RWPE2 (cell line): ENCODE measurements at places on chromosomes 13 and 19.
A peak's percentile ranks its signal among the peaks of the same experiment; 100 is the strongest.

DNA sequence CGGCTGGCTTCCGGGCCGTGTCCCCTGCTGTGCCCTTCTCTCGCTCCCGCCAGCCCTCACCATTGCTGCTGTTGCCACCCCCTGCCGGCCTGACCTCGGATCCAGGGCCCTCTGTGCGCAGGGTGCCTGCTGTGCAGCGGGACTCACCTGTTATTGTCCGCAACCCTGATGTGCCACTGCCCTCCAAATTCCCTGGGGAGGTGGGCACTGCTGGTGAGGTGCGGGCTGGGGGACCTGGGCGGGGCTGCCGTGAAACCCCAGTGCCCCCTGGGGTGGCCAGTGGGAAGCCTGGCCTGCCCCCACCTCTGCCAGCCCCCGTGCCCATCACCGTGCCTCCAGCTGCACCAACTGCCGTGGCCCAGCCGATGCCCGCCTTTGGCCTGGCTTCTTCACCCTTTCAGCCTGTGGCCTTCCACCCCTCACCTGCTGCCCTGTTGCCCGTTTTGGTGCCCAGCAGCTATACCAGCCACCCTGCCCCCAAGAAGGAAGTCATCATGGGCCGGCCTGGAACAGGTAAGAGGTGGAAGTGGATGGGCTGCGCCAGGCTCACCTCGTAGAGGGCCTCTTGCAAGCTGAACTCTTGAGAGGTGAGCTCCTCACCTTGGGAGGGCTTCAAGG, 5.1 kb downstream of the CIC start:
- no peak overlapping the region for H3K4me3 ChIP-seq
- peak; percentile 62 for DNase-seq
- no peaks in the 10 kb centered on the region for H3K27me3 ChIP-seq
- peaks cover 33% of the 10 kb centered on the region for H3K36me3 ChIP-seq
- no peak overlapping the region for H3K27ac ChIP-seq

- H3K27me3 ChIP-seq: no peaks in the 10 kb centered on the region
- no peaks in the 10 kb centered on the region for H3K36me3 ChIP-seq
- peaks cover 9% of the 10 kb centered on the region for H3K4me1 ChIP-seq
- no peak overlapping the region for H3K27ac ChIP-seq
- DNase-seq: no peak
Observed at GRCh38 chr13:32087955-32088747, 56.6 kb downstream of the FRY start.

- no peak overlapping the region for H3K4me3 ChIP-seq
- H3K36me3 ChIP-seq: no peaks in the 10 kb centered on the region
- no peaks in the 10 kb centered on the region for H3K27me3 ChIP-seq
- H3K27ac ChIP-seq: no peak overlapping the region
- DNase-seq: no peak
Observed at GRCh38 chr13:46561286-46561685, 8.3 kb downstream of the LRCH1 start.

GRCh38 chr13:28532388-28533124, 37.6 kb upstream of the FLT1 start:
- peak overlapping the region; percentile 19 for H3K4me3 ChIP-seq
- no peaks in the 10 kb centered on the region for H3K36me3 ChIP-seq
- no peak overlapping the region for H3K27ac ChIP-seq
- no peak for DNase-seq
- peaks cover 44% of the 10 kb centered on the region for H3K27me3 ChIP-seq

DNA sequence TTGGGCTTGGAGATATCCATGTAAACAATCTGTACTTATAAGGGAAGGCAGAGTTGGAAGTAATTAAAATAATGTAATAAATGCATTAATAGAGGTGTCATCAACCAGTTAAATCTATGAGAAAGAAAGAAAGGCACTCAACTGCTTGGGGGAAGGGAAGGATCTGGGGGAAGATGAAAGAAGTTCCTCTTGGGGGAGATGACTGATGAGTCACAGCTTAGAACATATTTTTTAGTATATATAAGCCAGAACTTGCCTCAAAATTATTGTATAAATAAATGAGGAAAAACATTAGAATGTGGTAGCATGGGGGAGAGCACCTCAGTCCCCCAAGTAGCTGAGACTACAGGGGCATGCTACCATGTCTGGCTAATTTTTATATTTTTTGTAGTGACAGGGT, 205.8 kb downstream of the GGACT start:
- H3K27me3 ChIP-seq: no peaks in the 10 kb centered on the region
- H3K36me3 ChIP-seq: no peaks in the 10 kb centered on the region
- no peak for DNase-seq
- peaks cover 6% of the 10 kb centered on the region for H3K4me1 ChIP-seq
- no peak overlapping the region for H3K4me3 ChIP-seq

- no peaks in the 10 kb centered on the region for H3K4me1 ChIP-seq
- H3K27ac ChIP-seq: no peak overlapping the region
- no peak overlapping the region for H3K4me3 ChIP-seq
- DNase-seq: no peak
- H3K36me3 ChIP-seq: no peaks in the 10 kb centered on the region
- no peaks in the 10 kb centered on the region for H3K27me3 ChIP-seq
Observed at GRCh38 chr13:66895780-66896179, 334.4 kb downstream of the PCDH9 start.

DNA sequence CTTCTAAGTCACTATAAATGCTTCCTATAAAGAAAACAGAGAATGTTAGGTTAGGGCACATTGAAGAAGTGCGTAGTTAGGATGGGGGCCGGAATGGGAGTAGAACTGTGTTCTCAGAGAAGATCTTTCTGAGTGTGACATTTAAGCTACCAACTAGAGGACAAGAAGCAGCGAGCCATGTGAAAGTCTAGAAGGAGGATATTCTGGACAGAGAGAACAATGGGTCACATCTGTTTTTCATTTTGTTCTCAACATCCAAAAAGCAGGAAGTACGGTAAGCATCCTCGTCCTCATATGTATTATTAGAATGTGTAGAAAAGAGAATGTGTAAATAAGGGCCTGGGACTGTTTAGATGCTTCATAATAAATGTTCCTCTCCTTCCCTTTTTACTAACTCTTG, 44.5 kb upstream of the PARP4 start:
- H3K4me1 ChIP-seq: no peaks in the 10 kb centered on the region
- H3K4me3 ChIP-seq: no peak overlapping the region
- H3K36me3 ChIP-seq: no peaks in the 10 kb centered on the region
- no peaks in the 10 kb centered on the region for H3K27me3 ChIP-seq

DNA sequence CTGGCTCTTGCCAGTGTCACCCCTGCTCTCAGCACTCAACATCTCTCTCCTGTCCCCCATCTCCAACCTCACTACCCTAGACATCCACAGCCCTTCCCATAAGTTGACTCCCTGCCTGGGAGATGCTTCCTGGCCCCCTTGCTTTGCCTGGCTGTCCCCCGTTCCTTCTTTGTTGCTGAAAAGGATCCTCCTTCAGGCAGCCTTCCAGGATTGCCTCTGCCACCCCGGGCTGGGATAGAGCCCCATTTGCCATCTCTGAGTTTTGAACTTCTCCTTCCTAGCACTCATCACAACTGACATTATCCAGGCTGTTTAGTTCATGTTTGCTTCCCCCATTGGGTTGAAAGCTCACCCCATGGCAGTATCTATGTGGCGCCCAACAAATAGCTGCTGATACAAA, 20.0 kb downstream of the CPAMD8 start:
- H3K4me1 ChIP-seq: no peaks in the 10 kb centered on the region
- H3K27me3 ChIP-seq: no peaks in the 10 kb centered on the region
- DNase-seq: no peak

- DNase-seq: no peak
- no peaks in the 10 kb centered on the region for H3K4me1 ChIP-seq
- H3K36me3 ChIP-seq: no peaks in the 10 kb centered on the region
- H3K4me3 ChIP-seq: no peak overlapping the region
- H3K27me3 ChIP-seq: no peaks in the 10 kb centered on the region
Observed at GRCh38 chr13:97858161-97858560, 95.3 kb upstream of the IPO5 start.

DNA sequence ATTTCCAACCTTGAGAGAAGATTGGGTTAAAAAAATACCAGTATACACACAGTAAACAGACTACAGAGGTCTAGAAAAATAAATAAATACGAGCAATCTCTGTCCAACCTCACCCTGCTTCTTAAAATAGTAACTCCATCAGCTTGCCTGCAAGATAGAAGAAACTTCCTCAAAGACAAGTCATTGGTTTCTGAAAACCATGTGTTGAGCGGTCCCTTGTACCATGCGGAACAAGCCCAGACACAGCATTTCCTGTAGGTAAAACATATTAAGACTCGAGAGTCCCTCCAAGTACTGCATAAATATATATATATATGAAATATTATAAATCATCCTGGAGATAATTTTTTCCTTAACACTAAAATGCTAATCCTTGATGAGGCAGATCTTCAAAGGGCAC, 157.4 kb downstream of the MZT1 start:
- no peaks in the 10 kb centered on the region for H3K36me3 ChIP-seq
- H3K4me1 ChIP-seq: no peaks in the 10 kb centered on the region
- no peak overlapping the region for H3K27ac ChIP-seq
- no peak for DNase-seq
- H3K4me3 ChIP-seq: no peak overlapping the region

DNA sequence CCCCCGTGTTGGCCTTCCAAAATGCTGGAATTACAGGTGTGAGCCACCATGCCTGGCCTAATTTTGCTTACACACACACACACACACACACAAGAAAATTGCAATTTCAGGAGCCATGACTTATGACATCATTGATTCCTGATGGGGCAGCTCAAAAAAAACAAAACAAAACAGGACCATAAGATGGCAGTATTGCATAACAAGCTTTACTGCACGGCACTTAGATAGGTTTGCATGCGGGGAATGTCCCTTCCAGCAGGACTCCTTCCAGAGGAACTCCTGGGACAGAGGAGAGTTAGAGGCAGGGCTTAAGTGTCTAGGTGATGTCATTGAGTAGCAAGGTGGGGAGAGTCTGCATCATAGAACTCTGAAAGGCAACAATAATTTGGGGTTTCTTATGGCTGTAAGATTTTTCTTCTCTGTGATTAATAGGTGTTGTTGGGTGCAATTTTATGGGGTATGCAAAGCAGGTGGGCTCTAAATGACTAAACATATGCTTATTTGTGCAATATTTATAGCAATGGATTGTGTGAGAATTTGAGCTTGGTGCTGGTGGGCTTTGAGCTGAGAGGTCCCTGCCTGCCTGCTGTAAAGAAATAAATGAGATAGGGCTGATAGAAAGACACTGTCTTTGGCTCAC, 9.0 kb upstream of the ACSBG2 start:
- DNase-seq: no peak
- no peaks in the 10 kb centered on the region; the same call in 1 of the 2 replicates for H3K36me3 ChIP-seq
- no peaks in the 10 kb centered on the region for H3K4me1 ChIP-seq
- H3K27me3 ChIP-seq: no peaks in the 10 kb centered on the region

DNA sequence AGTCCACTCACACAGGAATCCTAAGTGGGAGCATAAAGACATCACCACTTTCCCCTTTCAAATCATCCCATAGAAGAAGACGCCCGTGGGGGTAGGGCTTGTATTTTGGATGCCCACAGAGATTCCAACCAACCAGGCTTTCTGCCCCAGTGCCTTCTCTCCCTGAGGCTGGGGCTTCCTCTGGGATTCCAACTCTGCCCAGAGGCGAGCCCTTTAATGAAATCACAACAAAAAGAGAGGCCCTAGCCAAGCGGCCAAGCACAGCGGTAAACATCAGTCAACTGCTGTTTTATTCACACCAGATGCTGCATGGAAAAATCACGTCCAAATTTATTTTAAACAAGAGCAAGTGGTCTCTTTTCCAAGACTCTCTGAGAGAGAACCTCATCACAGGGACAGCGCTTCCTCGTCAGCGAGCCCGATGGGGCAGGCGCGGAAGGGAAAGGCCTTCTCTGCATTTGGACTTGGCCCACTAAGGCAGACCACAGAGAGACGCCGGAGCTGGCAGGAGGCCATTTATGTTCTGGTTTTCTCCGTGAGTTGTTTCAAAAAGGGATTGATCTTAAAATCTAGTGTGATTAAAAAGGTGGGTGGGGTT, 31.5 kb downstream of the ADPRHL1 start:
- no peak overlapping the region for H3K27ac ChIP-seq
- no peaks in the 10 kb centered on the region for H3K36me3 ChIP-seq
- H3K27me3 ChIP-seq: no peaks in the 10 kb centered on the region
- H3K4me3 ChIP-seq: no peak overlapping the region
- no peaks in the 10 kb centered on the region for H3K4me1 ChIP-seq

GRCh38 chr19:44869733-44870470, 21.2 kb upstream of the TOMM40 start:
- no peak for DNase-seq
- no peaks in the 10 kb centered on the region for H3K4me1 ChIP-seq
- H3K27me3 ChIP-seq: no peaks in the 10 kb centered on the region

- H3K36me3 ChIP-seq: no peaks in the 10 kb centered on the region
- H3K27ac ChIP-seq: no peak overlapping the region
- no peak overlapping the region for H3K4me3 ChIP-seq
- no peaks in the 10 kb centered on the region for H3K4me1 ChIP-seq
- no peak for DNase-seq
- no peaks in the 10 kb centered on the region for H3K27me3 ChIP-seq
Observed at GRCh38 chr19:3632739-3633558, 6.4 kb upstream of the CACTIN start.
